MCF 10A (cell line): ENCODE measurements at places on chromosomes 2 and 18. TPM values are rescaled to one million over a fixed set of nuclear protein-coding genes. Genes with fewer than 3 reads are reported as not detected.

LINC00305 gene
- total RNA-seq: not detected in 2 replicates

- peaks cover 56% of the 10 kb centered on the region for H3K27me3 ChIP-seq
- H3K4me3 ChIP-seq: no peak overlapping the region
- H3K4me1 ChIP-seq: no peaks in the 10 kb centered on the region
- H3K36me3 ChIP-seq: no peaks in the 10 kb centered on the region
- DNase-seq: no peak
- no peak overlapping the region for H3K27ac ChIP-seq
These were observed 206.8 kb upstream of the HDAC4 start for GRCh38 chr2:239607517-239608191.

DNA sequence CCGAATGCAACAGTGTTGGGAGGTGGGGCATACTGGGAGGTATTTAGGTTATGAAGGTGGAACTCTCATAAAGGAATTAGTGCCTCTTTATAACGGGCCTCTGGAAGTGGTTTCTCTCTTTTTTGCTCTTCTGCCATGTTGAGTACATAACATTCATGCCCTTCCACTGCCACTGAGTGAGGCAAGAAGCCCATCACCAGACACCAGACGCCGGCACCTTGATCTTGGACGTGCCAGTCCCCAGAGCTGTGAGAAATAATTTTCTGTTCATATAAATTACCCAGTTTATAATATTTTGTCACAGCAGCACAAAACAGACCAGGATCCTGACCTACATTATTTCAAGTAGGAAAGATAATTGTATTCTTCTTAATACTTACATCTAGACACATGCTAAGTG, 320.2 kb downstream of the NRXN1 start:
- H3K27ac ChIP-seq: no peak overlapping the region
- H3K36me3 ChIP-seq: no peaks in the 10 kb centered on the region
- no peaks in the 10 kb centered on the region for H3K4me1 ChIP-seq
- H3K27me3 ChIP-seq: no peaks in the 10 kb centered on the region
- no peak for DNase-seq

GRCh38 chr2:143936848-143937722, 582.8 kb downstream of the ZEB2 start:
- H3K36me3 ChIP-seq: peaks cover 4% of the 10 kb centered on the region
- peak overlapping the region; percentile 63 for H3K4me3 ChIP-seq
- no peak overlapping the region for H3K27ac ChIP-seq
- DNase-seq: no peak
- H3K4me1 ChIP-seq: no peaks in the 10 kb centered on the region

GRCh38 chr2:218354850-218355443, 1.7 kb upstream of the CATIP start:
- no peak overlapping the region for H3K27ac ChIP-seq
- H3K27me3 ChIP-seq: no peaks in the 10 kb centered on the region
- no peak overlapping the region for H3K4me3 ChIP-seq
- DNase-seq: no peak

- no peaks in the 10 kb centered on the region for H3K36me3 ChIP-seq
- no peak overlapping the region for H3K4me3 ChIP-seq
- no peak overlapping the region for H3K27ac ChIP-seq
- H3K27me3 ChIP-seq: peaks cover 35% of the 10 kb centered on the region
These were observed 21.9 kb upstream of the ICOS start for GRCh38 chr2:203914546-203915182.

- H3K4me3 ChIP-seq: no peak overlapping the region
- H3K36me3 ChIP-seq: no peaks in the 10 kb centered on the region
- H3K4me1 ChIP-seq: peaks cover 5% of the 10 kb centered on the region
- no peak for DNase-seq
These were observed 45.0 kb downstream of the EMILIN2 start for GRCh38 chr18:2891526-2892431.

DNA sequence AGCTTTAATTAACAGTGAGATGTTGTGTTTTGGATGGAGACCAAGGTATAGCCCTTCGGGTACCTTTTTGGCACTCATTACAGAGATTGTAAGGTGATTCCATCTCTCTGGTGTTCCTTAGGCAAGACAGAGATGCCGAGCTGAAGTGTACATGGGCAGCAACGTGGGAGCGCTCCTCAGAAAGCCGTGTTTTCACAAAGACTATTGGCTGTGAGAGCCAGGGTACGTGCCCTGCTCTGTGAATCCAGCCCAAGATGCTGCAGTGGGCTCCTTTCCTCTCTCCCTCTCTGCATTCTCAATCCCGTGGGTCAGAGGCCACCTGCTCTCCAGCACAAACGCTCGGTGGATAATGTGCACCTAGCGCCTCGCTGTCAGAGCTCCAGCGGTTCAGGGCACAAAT, 203.0 kb upstream of the EPHA4 start:
- H3K4me1 ChIP-seq: no peaks in the 10 kb centered on the region
- H3K27me3 ChIP-seq: no peaks in the 10 kb centered on the region
- no peak for DNase-seq

TEKT4 gene
- total RNA-seq: not detected in 2 replicates

TEX44 gene
- not detected in 2 replicates for total RNA-seq

ABI2 gene
- 57.3 and 65.6 TPM in 2 replicates for total RNA-seq

FAM110C gene
- total RNA-seq: 8.3 and 10.3 TPM in 2 replicates
